ENCODE measurements at places on chromosomes 13 and 19. TPM values are rescaled to one million over a fixed set of nuclear protein-coding genes. Genes with fewer than 3 reads are reported as not detected.
A peak's percentile ranks its signal among the peaks of the same experiment; 100 is the strongest.

The CELF5 gene
- 1.0 TPM for polyA plus RNA-seq

The ANGPTL8 gene
- polyA plus RNA-seq: 0.32 TPM

The PTGER1 gene
- 2.1 TPM for polyA plus RNA-seq

The PABPC3 gene
- 0.81 TPM for polyA plus RNA-seq

GRCh38 chr19:46481223-46481848, 10.0 kb upstream of the PNMA8A start:
- no peak for DNase-seq

GRCh38 chr13:83716121-83716520, 166.2 kb downstream of the SLITRK1 start:
- no peak for DNase-seq

DNA sequence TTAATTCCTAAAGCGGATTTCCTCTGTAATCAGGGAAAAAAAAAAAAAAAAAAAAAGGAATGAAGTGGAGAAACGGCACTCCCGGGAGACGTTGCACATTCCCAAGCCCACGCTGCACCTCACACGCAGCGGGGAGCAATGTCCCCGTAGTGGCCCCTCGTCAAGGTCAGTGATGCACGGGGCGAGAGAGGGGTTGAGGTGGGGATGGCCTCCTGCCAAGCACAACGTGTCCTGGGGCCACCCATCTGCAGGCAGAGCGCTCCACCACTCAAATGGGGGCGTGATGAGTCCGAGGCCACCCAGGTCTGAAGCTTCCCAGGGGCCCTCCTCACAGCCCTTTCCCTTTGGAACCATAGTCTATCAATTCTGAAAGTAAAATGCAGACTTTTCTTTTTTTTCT, 15.1 kb downstream of the PLK5 start:
- no peak for DNase-seq

- no peak for DNase-seq
Measured at GRCh38 chr19:52170863-52171320, 529 bp downstream of the ZNF836 start.

- peak; percentile 39 for DNase-seq
Measured at GRCh38 chr13:50129081-50129705, 113.9 kb downstream of the KCNRG start.

- no peak for DNase-seq
Measured at GRCh38 chr19:18417250-18418028, 1.8 kb upstream of the SSBP4 start.

DNA sequence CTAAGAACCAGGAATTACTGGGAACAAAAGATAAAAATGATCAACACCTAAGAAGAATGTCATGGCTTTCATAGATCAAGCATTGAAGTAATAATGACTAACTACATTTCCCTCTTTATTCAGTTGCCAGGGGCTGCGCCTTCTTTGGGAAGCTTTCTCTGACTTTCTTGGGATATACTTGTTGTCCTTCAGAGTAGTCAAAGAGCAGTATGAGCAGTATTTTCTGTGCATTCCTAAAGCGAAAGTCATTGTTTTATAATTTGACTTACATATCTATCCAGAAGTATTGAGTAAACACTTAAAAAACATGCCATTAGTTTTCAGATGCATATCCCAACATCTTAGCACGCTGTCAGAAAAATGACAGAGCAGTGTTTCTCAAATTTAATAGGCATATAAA, 2412.4 kb downstream of the PCDH9 start:
- DNase-seq: no peak

- no peak for DNase-seq
Measured at GRCh38 chr13:32067149-32067961, 35.8 kb downstream of the FRY start.

DNA sequence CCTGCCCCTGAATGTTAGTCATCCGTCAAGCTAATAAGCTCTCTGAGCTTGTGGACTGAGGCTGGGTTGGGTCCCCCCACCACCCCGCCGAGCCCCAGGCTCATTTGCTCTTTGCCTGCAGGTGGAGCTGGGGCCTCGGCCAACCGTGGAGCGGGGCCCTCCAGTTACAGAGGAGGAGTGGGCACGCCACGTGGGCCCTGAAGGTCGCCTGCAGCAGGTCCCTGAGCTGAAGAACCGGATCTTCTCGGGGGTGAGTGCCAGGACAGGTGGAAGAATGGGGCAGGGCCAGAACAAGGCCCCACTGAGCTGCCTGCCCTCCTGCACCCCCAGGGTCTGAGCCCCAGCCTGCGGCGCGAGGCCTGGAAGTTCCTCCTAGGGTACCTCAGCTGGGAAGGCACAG, 5.1 kb downstream of the TBC1D17 start:
- no peak for DNase-seq

DNA sequence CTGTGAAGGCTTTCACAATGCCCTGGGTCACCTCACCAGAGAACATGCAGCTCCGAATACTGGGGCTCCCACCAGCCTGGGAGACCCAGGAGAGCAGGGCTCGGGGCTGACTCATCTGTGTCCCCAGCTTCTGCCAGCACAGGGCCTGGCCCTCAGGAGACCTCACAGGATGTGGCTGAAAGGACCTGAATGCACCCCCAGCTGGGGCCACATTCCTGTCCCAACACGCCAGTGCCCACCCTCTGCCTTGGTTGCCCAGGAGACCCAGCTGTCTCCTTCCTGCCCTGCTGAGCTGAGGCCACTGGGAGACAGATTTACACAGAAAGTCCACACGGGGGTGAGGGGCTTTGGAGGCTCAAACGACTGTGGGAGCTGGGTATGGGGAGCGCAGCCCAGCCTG, 11.9 kb downstream of the BCAT2 start:
- DNase-seq: no peak

DNA sequence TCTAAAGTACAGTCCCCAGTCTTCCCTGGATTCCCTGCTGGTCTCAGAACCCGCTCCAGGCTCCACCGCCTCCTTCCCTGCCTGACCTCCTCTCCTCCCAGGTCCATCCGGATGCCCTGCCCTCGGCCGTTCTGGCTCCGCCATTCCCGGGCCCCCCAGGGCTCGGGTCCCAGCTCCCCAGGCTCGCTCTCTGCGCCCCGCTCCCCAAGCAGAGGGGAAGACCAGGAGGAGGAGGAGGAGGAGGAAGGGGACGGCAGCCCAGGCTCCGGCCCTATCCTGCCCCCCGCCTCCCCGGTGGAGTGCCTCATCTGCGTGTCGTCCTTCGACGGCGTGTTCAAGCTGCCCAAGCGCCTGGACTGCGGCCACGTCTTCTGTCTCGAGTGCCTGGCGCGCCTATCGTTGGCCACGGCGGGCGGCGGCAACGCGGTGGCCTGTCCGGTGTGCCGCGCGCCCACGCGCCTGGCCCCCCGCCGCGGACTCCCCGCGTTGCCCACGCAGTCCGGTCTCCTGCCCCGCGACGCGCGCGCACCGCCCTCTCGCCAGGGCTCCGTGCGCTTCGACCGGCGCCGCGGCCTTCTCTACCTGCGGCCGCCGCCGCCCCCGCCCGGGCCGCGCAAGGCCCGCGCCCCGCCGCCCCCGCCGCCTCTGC, 647 bp downstream of the RNF225 start:
- DNase-seq: no peak

Data from left renal pelvis (tissue), 4 donors.